ENCODE measurements at places on chromosomes 1 and 21.

GRCh38 chr21:38825269-38825668 lies 19.5 kb downstream of the ETS2 start:
- DNase-seq = no peak

GRCh38 chr21:39005502-39005787 lies 177.8 kb downstream of the PSMG1 start:
- no peak for DNase-seq

- DNase-seq = no peak
Measured at GRCh38 chr1:194078765-194079164, 892.4 kb upstream of the B3GALT2 start.

GRCh38 chr1:231315887-231316286 lies 21.8 kb downstream of the EXOC8 start:
- DNase-seq = no peak

DNA sequence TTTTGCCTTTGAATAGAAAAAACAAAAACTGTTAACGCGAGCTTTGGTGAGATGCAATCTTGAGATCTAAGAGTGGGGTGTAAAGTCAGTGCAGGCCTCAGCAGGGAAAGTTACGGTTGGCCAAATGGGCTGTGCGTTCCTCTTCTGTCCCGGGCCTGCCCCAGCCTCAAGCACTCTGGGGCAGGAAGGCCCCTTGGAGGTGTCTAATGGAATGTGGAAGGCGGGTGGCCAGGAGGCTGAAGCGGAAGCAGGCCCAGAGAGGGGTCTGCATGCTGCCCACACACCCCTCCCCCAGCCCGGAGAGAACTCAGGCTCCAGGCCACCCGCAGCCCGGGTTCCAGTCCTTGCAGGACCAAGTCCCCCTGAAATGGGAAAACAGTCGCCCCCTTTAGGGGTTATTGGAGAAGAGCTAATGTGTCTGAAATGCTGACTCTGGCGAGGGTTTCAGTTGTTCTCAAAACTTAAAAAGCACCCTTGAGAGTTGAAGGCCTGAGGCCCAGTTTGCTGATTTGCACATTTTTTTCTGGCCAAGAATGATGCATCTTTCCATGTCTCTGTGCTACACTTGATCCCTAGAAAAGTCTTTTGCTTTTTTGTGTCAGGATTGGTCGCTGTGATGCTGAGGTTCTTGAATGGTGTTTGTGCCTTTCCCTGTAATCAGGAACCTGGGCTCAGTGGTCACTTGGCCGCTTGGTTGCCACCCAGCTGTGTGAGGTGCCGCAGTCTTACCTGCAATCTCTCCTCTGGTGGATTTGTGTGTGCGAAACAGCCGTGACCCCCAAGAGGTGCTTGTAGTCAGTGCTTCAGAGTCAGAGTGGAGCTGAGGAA lies 2.0 kb downstream of the COL18A1 start:
- DNase-seq = no peak

DNA sequence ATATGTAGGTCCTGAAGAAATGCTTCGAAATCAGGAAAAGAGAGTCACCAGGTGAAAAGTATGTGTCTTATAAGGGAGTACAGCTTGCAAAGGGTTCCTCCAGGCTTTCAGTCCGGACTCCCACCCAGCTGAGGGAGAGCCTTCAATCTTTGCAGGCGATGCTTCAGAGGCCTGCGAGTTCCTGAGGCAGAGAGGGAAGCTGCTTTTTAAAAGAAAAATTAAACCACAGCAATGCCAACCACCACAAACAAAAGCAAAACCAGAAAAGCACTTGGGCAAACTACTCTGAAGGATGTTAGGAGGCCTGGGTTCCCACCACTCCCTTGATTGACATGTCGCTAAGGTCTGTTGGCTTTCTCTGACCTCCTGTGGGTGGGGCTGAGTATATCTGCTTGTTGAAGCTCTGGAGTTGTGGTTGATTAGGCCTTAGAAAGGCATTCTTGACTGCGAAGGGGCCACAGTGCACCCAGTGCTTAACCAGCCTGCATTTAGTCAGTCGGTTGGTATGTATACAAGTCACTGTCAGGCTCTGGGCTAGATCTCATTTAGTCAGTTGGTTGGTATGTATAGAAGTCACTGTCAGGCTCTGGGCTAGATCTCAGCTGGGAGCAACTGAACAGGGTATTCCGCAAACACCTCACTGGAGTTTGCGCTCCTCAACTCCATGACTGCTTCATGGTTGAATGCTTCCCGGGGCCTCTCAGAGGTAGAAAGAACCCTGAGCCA lies 1.2 kb downstream of the NIPAL3 start:
- no peak for DNase-seq
